ENCODE measurements at places on chromosomes 1 and 21.

GRCh38 chr1:158728510-158729225, 8.1 kb upstream of the OR6K3 start:
- no peak for DNase-seq

DNA sequence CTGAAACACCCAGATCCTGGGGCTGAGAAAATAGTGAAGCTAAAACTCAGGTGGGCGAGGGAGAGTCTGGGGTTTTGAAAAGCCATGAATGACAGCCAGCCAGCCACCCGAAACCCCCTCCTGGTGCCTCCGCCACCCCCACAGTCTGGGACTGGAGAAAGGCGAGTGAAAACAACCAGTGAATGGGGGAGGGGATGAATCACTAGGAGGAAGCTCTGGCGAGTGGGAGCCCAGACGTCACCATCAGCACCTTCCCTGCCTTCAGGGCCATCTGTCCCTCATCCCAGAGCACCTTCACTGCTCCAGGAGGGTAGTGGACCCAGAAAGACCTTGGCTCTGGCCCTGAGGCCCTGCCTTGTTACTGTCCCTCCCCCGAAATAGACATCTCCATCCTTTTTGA, 9.2 kb downstream of the RORC start:
- DNase-seq, result no peak

- DNase-seq, result peak; percentile 25
These were observed 13.1 kb upstream of the ZRANB2 start for GRCh38 chr1:71093938-71094337.

GRCh38 chr1:8373581-8374241, 55.8 kb downstream of the SLC45A1 start:
- DNase-seq, result no peak

- DNase-seq, result no peak
These were observed 2.3 kb upstream of the GADD45A start for GRCh38 chr1:67682659-67683197.
